NCI-H2029 (cell line): ENCODE measurements at places on chromosomes 7 and 10.

GRCh38 chr7:5396542-5396941 lies 27.1 kb downstream of the TNRC18 start:
- no peak for DNase-seq

GRCh38 chr10:122617476-122618270 lies 57.1 kb downstream of the DMBT1 start:
- no peak for DNase-seq

- DNase-seq, result no peak
These were observed 36.6 kb downstream of the TRUB1 start for GRCh38 chr10:114974625-114975024.

GRCh38 chr7:44155191-44156185 lies 14.4 kb upstream of the MYL7 start:
- no peak for DNase-seq

DNA sequence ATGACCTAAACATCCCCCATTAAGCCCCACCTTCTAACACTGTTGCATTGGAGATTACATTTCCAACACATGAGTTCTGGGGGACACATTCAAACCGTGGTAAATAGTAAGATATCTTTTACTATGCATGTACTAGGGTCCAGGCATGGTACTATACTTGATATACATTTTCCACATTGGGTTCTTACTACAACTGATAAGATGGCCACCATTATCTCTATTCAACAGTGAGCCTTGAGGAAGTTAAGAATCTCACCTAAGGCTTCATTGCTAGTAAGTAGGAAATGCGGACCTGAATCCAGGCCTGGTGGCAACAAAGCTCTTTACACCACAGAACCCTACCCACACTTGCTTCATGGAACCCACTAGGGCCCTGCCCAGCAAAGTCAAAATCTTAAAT lies 5.7 kb downstream of the PANK1 start:
- DNase-seq, result no peak

- no peak for DNase-seq
These were observed 871 bp upstream of the CCL24 start for GRCh38 chr7:75814407-75814947.

DNA sequence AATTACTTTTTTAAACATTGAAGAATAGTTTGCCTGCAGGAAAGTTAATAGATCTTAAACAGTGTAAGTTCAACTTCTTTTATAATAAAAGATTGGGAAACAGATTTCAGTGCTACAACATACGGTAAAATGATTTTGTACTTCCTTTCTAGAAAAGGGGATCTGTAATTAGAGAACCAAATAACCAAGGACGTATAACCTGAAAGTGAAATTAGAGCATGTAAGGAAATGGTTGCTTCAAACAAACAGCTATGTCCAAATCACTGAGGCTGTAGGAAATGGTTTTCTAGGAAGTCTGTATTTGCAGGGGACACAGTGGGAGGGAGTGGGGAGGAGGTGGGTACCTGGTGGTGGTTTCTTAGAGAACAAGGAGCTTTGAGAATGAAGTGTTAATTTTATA lies 57.9 kb upstream of the EXOC6 start:
- no peak for DNase-seq
